Glomerular endothelial cell (primary cell): ENCODE measurements at places on chromosomes 5 and 9. TPM values are rescaled to one million over a fixed set of nuclear protein-coding genes. Genes with fewer than 3 reads are reported as not detected.

DNA sequence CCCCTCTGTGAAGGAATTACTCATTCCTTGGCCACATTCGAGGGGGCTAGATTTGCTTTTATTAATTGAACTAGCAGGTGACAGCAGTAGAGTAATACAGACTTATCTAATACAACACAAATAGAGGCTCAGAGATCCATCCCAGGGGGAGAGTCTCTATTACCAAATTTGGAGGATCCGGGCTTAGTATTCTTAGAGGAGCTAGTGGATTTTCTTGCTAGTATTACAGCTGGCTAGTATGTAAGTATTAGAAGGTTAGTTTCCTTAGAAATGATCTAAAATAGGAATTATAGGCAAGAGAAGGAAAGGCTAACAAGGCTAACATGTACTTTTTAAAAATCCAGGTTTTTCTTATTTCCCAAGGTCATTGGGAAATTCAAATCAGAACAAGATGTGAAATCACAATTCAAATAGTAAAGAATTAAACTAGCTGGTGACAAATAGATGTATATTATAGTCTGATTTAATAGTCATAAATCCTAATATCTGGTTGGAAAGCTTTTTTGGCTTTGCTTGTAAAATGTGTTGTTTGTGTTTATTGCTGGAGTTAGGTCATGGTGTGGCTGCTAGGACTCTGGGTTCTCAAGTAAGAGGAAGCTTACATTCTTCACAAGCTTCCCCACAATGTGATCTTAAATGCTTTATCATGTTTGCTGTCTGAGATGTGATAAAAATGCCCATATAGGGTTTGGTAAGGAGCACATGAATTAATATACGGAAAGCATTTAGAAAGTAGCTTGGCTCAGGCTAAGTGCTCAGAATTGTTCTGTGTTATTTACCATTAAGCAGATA lies 160.4 kb upstream of the MPDZ start:
- DNase-seq = no peak

DNA sequence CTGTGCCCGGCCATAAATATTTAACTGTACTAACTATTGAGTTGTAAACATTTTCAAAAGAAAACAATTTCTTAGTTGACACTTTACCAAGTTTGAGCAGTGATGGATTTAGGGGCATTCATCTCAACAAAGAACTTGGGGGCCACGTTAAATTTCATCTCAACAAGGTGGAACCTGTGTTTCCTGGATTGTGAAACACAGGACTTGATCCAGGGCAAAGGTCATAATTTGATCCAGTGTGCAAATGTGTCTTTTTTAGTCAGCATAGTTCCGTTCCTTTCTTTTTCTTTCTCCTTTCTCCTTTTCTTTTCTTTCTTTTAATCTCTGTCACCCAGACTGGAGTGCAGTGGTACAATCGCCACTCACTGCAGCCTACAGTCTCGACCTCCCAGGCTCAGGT lies 3.1 kb downstream of the GFRA3 start:
- no peak for DNase-seq

- DNase-seq = no peak
These were observed 5.2 kb downstream of the SLC2A6 start for GRCh38 chr9:133473743-133474142.

DNA sequence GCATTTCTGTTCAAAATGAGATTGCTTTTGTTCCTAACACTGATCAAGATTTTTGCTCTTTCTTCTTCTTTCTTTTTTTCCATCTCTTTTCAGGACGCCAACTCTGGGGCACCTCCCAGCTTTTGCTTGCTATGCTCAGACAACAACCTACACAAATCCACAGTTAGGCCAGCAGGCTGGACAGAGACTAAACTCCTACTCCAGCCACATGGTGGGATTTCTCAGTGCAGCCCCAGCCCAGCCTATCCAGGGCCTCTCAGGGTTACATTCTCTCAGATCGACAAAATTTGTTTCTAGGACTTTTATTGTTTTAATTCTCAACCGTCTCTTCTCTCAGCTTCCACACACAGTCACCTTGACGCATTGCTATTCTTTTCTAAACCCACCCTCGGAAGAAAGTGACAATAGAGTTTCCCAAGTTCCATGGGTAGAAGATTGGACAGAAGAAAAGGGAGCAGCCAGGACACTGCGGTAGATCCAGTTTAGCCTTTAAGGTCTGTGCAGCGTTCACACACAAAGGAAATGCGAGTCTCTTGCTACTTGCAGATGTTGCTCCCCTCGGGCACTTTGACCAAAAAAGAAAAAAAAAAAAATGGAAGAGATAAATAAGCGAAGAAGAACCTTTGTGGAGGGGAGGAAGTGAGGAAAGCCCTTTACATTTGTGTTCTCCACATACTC lies 588.6 kb upstream of the GRAMD2B start:
- no peak for DNase-seq

GRCh38 chr5:139635606-139636206 lies 12.4 kb upstream of the CXXC5 start:
- DNase-seq = peak; percentile 51

The BTNL8 gene
- total RNA-seq = not detected in 2 replicates

DNA sequence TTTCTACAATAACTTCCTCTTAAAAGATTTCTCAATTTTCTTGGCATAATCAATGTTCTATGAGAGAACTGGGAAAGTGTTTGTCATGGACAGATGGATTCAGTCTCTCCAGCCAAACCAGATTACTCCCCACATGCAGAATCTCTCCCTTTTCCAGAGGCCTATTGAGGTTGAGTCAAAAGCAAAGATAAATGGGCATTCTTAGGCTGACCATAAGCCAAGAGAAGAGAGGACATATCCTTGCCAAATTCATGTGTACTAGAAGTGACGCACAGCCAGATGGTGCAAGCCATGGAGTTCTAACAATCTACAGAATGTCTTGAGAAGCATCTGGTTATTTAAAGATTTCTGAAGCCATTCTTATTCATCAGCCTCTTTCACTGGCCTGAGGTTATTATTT lies 2115.0 kb downstream of the MAT2B start:
- no peak for DNase-seq

DNA sequence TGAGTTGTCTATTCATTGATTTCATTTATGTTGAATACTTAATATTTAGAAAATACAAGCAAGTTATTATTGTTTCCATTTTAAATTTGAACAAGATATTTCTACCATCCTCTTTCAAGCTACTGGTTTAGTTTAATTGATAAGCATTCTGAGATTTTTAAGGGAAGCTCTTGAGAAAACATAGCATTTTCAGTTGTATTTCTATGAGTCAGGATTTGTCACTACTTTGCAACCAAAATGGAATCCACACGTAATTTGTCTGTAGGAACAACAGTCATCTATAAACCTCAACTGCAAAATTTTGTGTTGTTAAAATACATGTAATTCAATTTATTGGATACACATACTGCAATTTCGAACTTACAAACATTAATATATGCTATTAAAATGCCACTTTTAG lies 74.0 kb downstream of the PRR16 start:
- DNase-seq = no peak

The CATSPER3 gene
- not detected in 2 replicates for total RNA-seq

DNA sequence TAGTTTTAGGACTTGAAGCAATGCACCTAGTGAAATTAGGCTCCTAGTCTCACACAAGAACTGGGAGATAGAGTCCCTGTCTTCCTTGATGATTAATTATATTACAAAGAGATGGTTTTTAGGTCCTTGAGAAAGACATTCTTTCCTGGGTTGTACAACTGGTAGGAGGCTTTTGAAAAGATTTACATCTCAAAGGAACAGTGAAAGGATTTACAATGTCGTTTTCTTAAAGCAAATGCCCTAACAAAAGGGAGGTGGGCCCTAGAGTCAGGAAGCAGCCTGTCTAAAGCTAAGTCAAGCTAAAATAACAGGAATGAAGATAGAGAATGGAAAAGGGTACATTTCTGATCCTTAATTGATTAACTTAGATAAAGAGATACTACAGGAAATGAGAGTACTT lies 102.2 kb upstream of the IL7R start:
- DNase-seq = no peak

DNA sequence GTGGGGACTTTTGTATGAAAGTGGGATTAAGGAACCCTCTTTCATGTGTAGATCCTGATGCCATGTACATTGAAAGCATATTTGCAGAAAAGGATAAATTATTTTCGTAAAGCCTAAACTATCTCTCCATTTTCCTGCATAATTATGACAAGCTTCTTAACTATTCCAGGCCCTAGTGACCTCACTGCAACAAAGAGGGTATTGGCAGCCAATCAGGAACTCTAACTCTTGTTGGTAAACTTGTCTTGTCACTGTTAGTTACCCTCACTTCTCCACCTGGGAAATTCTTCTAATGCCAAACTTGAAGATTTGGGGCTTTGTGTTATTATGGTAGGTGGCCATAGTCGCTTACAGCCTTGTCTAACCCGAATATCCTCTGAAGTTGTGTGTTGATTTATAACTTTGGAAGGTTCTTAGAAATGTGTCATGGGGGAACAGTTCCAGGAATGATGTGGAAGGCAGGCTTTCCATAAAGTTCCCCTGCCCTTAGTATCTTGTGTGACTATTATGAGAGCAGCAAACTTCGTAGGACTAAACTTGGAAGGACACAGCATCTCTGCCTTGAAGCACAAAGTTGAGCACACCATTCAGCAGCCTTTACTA lies 52.5 kb downstream of the IQGAP2 start:
- no peak for DNase-seq

- DNase-seq = peak; percentile 89
These were observed 72.9 kb downstream of the BAAT start for GRCh38 chr9:101311758-101312420.

DNA sequence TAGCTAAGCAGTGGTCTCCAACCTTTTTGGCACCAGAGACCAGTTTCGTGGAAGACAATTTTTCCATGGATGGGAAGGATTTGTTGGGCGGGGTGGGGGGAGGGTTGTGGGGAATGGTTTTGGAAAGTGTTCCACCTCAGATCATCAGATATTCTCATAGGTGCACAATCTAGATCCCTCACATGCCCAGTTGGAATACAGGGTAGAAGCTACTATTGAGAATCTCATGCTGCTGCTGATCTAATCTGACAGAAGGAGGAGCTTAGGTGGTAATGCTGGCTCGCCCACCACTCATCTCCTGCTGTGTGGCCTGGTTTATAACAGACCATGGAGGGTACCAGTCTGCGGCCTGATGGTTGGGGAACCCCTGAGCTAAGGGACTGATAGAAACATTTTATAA lies 662.7 kb upstream of the RGMB start:
- no peak for DNase-seq

DNA sequence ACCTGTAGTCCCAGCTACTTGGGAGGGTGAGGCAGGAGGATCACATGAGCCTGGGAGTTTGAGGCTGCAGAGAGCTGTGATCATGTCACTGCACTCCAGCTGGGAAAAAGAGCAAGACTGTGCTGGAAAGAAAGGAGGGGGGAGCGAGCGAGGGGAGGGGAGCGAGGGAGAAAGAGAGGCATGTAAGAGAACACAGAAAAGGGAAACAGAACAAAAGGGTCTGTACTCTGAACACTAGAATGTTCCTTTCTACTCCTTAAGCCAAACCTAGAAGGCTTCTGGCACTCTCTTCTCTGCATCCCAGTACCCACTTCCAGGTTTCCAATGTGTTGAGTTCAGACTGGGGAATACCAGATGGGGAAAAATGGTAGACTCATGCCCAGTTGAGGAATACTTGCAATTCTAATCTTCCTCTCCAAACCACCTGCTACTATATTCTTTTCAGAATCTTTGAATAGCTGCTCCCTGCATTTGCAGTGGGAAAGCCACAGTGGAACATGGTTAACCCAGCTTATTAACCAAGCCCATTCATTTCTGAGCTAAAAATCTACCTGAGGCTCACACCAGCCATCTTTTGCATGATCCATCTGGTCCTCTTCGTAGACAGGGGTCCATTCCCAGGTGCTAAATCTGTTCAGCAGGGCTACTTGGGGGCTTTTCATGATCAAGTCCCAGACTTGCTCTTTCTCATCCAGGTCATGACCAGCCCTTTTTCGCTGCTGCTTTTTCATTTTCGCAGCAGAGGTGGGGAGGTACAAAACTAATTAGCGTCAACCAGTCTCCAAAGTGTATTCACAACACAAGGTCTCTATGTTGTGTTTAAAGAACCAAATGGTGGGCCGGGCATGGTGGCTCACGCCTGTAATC lies 34.9 kb downstream of the SEMA4D start:
- DNase-seq = no peak

DNA sequence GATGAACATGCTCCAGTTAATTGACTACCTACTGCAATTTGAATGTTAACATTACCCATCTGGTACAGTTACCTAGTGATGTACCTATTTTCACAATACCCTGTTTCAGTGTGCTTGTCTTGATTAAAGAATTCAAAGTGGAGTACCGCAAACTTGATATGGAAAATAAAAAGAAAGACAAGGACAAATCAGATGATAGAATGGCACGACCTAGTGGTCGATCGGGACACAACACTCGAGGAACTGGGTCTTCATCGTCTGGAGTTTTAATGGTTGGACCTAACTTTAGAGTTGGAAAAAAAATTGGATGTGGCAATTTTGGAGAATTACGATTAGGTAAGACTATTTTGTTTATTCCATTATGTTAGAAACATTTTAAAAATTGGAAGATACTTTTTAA lies 33.5 kb downstream of the CSNK1G3 start:
- no peak for DNase-seq

GRCh38 chr5:139930406-139930805 lies 112.7 kb downstream of the NRG2 start:
- no peak for DNase-seq

- no peak for DNase-seq
These were observed 25.6 kb downstream of the GLDC start for GRCh38 chr9:6619909-6620308.

GRCh38 chr5:150464554-150465012 lies 15.0 kb upstream of the RPS14 start:
- no peak for DNase-seq

GRCh38 chr5:79602889-79603288 lies 9.4 kb upstream of the TENT2 start:
- no peak for DNase-seq

DNA sequence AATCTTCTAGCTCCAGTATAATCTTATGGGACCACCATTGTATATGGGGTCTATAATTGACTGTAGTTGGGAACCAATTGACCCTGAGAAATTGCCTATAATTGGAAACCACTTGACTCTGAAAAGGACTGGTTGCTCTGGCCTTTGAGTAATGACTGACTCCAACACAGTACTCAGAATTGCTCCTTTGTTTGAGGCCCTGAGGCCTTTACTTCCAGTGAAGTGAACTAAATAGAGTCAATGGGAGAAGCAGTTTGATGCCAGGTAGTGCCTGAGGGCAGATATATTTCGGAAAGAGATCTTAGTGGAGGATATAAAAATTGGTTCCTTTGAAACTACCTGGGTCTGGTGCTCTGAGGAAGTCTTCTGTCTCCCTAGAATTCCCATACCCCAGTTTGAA lies 16.0 kb upstream of the TMEM171 start:
- no peak for DNase-seq
